Activated CD8-positive, alpha-beta T cell treated with anti-CD3 and anti-CD28 coated beads, Interleukin-2, amount 10 ng/mL, durations not matched to agents 7 days and 5 days (primary cell): ENCODE measurements at places on chromosomes 4 and X. TPM values are rescaled to one million over a fixed set of nuclear protein-coding genes. Genes with fewer than 3 reads are reported as not detected.

DNA sequence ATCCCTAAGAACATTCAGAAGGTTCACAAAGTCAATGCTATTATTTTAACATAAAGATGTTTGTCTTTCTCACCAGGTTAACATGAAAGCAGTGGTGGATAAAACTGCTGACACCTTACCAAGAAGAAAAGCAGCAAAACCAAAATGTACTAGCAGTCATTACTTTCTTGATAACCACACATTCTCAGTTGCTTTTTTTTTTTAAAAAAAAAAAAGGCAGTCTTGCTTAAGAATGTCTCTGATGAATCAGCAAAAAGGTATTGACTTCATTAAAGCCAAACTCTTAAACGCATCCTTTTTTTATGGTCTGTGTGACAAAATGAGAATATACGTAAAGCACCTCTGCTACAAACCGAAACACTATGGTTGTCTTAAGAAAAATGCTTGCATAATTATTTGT is 31.9 kb downstream of the CDKL2 start:
- no peak for DNase-seq

Gene SRPX2
- total RNA-seq, result not detected

GRCh38 chr4:37628977-37629609 is 57.1 kb downstream of the RELL1 start:
- DNase-seq, result no peak

Gene AVPR2
- not detected for total RNA-seq

DNA sequence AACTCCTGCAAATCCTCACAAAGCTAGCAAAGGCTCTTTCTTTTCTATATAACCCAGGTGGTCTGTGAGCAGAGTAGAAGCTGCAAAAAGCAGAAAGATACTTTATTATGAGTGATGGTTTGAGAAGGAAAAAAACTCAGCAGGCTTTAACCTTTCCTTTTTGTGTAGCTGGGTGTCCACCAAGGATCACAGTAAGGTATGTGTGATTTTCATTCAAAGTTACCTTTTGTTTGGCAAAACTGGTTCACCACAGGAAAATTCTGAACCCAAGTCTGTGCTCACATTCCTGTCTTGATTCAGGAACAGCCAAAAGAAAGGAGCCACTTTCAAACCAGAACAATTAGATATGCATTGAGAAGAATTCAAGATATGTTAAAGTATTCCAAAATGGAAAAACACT is 35.7 kb downstream of the FRAS1 start:
- no peak for DNase-seq

DNA sequence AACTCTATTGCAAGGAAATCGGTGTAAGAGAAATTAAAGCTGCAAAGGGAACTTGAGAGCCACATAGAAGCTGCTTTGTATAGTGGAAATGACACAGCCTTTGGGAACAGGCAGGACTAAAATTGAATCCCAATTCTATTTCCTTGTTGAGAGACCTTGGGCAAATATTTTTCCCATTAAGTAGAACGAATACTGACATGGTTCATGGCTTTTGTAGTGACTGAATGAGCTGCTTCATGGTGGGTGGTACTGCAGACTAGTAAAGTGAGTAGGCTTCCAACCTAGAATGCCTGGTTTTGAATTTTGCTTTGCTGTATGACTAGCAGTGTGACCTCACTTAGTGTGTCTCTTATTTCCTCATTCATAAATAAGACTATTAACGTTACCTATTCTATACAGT is 182.2 kb upstream of the KCNIP4 start:
- no peak for DNase-seq

DNA sequence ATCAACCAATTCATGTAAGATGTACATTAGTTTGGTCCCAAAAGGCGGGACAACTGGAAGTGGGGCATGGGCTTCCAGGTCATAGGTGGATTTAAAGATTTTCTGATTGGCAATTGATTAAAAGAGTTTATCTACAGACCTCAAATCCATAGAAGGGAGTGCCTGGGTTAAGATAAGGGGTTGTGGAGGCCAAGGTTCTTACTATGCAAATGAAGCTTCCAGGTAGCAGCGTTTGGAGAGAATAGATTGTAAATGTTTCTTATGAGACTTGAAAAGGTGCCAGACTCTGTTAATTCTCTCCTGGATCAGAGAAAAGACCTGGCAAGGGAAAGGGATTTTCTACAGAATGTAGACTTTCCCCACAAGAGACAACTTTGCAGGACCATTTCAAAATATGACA is 2.4 kb downstream of the MGST2 start:
- DNase-seq, result no peak

Gene CT45A1
- not detected for total RNA-seq

GRCh38 chr4:59608466-59608865 is 1591.7 kb upstream of the ADGRL3 start:
- no peak for DNase-seq

GRCh38 chrX:5876984-5877596 is 351.6 kb downstream of the NLGN4X start:
- no peak for DNase-seq

Gene KIAA1210
- total RNA-seq, result not detected

- no peak for DNase-seq
Observed at GRCh38 chr4:131061734-131062133, 1965.8 kb downstream of the C4orf33 start.

DNA sequence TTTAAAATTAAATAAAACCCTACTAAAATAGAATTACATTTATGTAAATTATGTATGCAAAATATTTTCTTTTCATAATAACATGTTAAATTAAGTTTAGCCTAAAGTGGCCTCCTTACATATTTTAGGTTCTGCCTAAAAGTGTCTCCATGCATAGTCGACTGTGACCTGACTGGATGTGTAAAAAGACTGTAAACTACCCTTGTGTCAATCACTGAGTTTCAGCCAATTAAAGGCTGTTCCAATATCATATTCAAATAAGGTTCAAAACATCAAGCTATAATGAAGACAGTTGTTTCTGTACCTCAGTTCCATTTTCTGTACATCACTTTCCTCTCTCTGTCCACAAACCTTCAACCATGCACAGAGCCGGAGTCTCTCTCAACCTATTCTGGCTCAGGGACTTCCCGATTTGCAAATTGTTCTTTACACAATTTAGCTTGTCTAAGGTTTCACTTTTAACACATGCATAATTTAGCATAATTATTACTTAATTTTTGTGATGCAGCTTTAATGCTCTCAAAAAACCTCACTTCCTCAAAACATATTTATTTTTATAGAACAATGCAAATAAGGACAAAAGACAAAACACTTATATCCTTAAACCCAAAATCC is 60.1 kb downstream of the SH3RF1 start:
- no peak for DNase-seq

DNA sequence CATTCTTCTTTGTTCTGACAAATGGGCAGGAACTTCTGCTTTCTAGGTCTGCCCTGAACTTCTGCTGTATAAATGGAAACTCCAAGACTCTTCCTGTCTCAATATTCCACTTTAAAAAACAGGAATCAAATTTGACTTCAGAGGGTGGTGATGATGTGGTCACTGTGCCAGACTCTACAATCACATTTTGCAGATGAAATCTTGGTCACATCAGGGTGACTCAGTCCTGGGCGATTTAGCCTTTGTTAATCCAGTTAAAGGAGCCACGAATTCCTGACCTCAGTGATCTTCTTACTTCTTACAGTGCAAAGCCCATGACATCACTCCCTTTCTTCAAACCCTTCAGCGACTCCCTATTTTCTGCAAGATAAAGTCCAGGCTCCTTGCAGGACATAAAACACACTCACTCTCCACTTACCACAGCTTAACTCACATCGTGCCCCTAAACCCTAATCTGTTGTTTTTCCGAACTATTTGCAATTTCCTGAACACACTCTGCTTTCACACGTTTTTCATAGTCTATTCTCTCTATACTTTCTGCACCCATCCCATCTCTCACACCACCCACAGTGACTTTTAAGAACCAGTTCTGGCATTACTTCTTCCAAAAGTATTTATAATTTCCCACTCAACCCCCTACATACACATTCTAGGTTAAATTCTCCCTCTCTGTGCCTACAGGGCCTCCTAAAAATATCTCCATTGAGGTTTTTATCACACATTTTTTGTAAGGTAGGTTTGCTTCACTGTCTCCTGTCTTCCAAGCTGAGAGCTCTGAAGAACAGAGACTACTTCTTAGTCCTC is 11.1 kb downstream of the GASK1B start:
- no peak for DNase-seq

DNA sequence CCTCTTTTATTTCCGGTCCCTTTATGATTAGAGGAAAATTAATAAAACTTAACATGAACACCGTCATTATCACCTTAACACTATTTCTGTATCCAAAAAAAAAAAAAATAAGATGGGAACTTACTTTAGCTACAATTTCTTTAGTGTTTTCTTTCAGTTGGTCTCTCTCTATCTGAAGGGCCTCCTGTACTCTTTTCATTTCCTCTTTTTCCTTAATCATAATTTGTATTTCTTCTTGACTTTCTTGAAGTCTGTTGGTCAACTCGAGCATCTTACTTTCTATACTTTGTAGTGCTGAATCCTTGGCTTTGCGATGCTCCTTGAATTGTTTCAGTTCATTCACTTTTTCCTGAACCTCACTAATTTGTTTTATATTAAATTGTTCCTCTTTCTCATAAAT is 45.3 kb upstream of the BDH2 start:
- DNase-seq, result no peak

- no peak for DNase-seq
Observed at GRCh38 chrX:50812995-50813842, 775 bp downstream of the SHROOM4 start.

Gene MAGEC1
- not detected for total RNA-seq

GRCh38 chr4:69610484-69610883 is 29.0 kb downstream of the UGT2A2 start:
- no peak for DNase-seq

Gene DUSP9
- total RNA-seq, result not detected

DNA sequence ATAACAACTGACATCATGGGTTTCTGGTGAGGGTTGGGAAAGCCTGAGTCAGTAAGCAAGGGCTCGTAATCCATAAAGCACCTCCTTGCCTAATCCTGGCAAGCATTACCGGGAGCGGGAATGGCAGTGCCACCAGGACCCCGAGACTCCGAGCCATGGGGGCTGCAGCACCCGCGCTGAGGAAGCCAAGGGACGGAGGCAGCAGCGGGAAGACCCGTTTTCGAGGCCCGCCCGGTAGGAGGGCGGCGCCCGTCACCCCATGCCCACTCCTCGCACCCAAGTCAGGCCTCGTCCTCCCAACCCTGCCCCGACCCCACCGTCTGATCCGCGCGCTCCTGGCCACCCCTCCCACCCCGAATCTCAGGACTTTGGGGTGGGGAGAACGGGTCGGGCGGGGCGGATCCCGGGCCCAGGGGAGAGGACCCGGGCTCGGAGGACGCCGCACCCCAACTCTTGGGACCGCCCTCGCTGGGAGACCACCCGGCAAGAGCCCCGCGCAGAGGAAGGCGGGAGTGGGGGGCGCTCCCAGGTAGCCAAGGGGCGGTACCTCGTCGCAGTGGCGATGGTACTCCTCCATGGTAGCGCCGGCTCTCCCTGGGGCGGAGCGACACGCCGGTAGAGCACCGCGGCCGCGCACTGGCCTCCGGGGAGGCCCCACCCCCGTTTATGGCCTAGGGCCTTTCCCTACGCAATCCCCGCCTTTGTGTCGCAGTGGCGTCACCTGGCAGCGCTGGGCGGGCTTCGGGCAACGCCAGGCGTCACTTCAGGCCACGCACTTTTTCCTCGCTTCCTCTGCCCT is at the start of gene DYNLT3:
Gene DYNLT3 (minus strand): TSS at position 638 of the 799 bp plus-strand sequence. CDS start 61 bp downstream, at position 577.
- DNase-seq, result peak; percentile 84

GRCh38 chr4:96894621-96895020 is 1054.7 kb downstream of the PDHA2 start:
- no peak for DNase-seq

DNA sequence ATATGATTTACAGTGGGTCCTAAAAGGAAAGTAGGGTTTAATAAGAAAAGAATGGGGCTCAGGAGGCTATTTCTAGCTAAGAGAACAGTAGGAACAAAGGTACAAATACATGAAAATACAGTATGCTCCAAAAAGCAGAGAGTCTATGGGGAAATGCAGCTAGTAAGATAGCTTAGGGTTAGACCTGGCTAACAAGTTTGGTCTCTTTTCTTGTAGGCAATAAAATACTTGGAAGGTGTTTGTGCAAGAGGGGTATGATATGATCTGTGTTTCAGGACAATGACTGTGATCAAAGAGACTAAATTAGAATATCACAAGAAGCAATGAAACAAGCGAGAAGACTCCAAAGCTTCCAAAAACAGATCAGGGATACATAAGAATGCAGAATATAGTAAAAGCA is 33.5 kb upstream of the SH3KBP1 start:
- DNase-seq, result no peak

Gene PRRG1
- total RNA-seq, result not detected

Gene STAP1
- total RNA-seq, result 22.3 TPM

Gene USP17L13
- total RNA-seq, result not detected

Gene NAT8L
- total RNA-seq, result not detected

Gene SH3RF1
- 0.18 TPM for total RNA-seq

Gene C1QTNF7
- total RNA-seq, result not detected

GRCh38 chr4:42892413-42892812 is at the start of gene GRXCR1:
GRXCR1 (plus strand) TSS chr4:42892713; CDS start chr4:42893267, 554 bp downstream.
- DNase-seq, result no peak

Gene JCHAIN
- not detected for total RNA-seq

- no peak for DNase-seq
Observed at GRCh38 chr4:165724786-165725185, 148.3 kb upstream of the TLL1 start.

DNA sequence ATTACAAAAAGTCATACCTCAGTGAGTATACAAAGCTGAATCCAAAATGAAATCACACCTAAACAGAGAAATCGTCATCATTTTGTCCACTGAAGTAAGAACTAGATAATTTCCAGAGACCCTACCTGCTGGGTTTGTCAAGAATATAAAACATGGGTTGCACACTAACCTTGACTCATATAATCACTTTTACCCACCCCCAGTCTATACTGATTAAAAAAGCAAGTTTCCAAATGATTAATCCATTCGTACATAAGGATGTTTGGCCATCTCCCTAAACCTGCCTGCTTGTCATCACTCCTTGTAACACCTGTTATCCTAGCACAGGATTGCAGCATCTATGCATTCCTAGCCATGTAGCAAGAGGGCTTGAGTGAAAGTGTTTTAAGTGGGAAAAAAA is 4.7 kb downstream of the RAP2C start:
- DNase-seq, result no peak

DNA sequence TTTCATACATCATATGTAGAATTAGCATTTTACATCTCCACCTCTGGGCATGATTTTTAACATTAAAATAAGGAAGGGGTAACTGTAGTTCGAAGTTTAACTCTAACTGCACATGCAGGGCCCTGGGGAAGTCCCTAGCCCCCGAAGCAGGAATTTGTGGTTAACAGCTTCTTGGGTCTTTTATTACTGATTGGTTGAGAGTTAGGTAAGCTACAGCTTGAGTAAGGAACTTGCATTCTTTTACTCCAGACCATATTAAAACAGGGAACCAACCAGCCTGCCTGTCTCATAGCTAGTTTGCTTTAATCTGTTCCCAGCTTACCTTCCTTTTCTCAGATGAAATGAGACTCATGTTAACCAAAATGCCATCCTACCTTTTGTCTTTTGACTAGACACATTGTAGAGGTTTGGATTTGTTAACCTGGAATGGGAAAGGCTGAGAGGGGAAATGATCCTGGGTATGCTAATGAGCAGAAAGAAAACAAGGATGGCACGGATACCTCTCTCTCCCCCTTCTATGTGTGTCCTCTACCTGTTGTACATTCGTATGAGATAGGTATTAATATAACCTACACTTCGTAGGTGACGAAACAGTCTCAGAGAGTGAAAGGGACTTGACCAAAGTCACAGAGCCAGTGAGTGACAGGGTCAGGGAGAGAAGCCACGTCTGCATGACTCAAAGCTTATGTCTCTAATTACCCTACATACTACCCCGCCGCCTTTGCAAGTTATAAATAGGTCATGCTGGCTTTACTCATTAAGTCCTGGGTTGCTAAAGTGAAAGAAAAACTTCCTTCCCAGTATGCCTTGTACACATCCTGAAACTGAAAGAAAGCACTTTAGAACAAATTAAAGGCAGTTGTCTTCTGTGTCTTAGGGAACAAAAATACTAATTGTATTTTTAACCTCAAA is 119.5 kb upstream of the AFF2 start:
- DNase-seq, result peak; percentile 58
